Activated T-helper 17 cell treated with anti-CD3 and anti-CD28 coated beads, Interleukin-2, amount 50 U/mL, for 72 hours (primary cell): ENCODE measurements at places on chromosomes 12 and 14.

- no peak for ATAC-seq
These were observed 3.6 kb upstream of the TPI1 start for GRCh38 chr12:6863586-6864321.

- no peak for ATAC-seq
These were observed 57.3 kb downstream of the AVPR1A start for GRCh38 chr12:63093711-63094110.

- ATAC-seq = peak; percentile 75
These were observed 96.3 kb downstream of the PTPN11 start for GRCh38 chr12:112514926-112515642.

- no peak for ATAC-seq
These were observed 1179.7 kb downstream of the VRK1 start for GRCh38 chr14:97976861-97977260.

DNA sequence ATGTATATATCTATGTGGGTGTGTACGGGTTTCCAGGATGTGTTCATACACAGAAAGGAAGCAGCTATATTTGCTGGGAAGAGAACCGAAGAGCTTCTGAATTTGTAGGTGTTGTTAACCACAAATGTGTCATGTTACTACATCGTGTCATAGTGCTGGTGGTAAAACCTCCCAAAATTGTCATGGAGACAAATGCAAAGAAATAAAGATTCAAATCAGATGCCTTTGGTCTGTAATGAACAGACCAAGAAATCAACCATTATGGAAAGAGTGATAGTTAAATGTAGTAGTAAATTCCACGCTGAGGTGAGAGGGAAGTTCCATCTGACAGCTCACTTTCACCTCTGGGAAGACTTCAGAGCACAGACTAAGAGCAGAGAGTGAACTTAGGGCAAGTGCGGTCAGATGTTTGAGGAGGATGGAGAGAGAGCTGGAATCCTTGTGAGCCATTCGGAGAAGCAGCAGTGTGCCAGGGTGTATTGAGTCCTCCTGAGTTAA lies 487.5 kb downstream of the TMEM121 start:
- peak; percentile 91 for ATAC-seq

GRCh38 chr14:31926652-31927347 lies 150.3 kb upstream of the ARHGAP5 start:
- ATAC-seq = no peak

- no peak for ATAC-seq
These were observed 57.4 kb upstream of the NCOR2 start for GRCh38 chr12:124624823-124625222.

GRCh38 chr12:39127401-39127800 lies 222.0 kb upstream of the CPNE8 start:
- no peak for ATAC-seq

DNA sequence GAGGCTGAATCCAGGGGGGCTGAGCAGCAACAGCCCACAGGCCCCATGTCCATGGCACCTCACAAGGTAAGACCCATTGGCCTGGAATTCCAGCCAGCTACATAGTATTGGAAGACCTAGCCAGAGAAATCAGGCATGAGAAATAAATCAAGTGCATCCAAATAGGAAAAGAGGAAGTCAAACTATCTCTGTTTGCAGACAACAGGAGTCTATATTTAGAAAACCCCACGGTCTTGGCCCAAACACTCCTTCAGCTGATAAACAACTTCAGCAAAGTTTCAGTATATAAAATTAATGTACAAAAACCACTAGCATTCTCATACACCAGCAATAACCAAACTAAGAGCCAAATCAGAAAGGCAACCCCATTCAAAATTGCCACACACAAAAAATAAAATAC lies 16.9 kb downstream of the PDE6H start:
- no peak for ATAC-seq

GRCh38 chr12:31533470-31533869 lies 57.5 kb downstream of the DENND5B start:
- no peak for ATAC-seq

GRCh38 chr14:98705871-98706300 lies 566.1 kb downstream of the BCL11B start:
- ATAC-seq = no peak

- peak; percentile 76 for ATAC-seq
These were observed 104.2 kb upstream of the ABCD2 start for GRCh38 chr12:39723831-39724230.

DNA sequence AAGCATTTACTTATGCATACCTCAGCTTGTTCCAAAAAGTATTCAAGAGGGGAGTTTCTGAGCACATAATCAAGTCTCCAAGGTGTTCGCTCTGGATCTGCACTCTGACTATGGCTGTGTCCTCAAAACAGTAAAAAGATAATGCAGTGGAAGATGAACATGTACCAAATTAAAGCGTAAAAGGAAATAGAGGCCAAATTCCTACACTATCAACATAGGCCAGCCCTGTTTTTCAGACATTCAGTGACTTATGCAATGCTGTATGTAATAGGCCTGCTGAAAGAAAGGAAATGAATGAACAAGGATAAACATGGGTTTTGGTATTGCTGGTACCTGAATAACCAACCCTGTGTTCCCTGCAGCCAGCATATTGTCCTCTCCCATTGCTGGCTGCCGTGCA lies 115.7 kb downstream of the SAMD4A start:
- ATAC-seq = no peak

DNA sequence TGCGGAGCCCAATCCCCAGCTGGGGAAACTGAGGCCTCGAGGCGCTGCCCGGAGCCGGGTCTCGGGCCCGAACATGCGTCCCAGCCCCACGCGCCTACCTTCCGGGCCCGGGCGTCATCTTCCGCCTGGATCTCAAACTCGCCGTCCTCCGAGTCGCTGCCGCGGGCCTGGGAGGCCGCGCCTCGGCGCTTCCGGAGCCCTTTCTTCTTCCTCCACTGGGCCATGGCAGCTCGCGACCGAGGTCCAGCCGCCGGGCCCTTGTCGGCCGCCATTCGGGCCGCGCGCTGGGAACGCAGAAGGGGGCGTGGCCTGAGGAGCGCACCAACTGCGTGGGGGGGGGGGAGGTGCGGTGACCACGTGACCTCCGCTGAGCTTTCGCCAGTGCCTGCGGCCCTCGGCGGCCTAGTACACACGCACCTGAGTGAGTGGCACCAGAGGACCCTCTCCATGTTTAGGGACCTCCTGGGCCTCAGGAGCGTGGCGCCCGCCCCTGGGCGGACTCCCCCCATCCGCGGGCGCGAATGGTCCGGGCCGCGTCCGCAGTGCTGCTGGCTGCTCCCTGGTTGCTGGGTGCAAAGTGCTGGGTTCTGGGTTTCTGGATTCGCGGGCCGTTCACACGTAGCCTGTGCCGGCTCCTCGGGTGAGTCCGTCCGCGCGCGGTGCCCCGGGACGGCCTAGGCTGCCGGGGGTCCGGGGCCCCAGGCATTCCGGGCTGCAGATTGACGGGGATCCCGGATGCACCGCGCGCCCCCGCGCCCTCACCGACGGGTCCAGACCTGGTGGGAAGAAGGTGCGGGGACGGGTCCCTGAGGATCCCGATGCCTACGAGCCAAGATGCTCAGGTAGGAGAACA lies at the start of the genes DDX54 and RITA1:
Gene DDX54 (minus strand): TSS at position 299 of the 853 bp plus-strand sequence. CDS start 27 bp downstream, at position 272.
Gene RITA1 (plus strand): TSS at position 542 of the 853 bp plus-strand sequence. CDS start 1,026 bp downstream, outside the sequence.
- peak; percentile 67 for ATAC-seq

DNA sequence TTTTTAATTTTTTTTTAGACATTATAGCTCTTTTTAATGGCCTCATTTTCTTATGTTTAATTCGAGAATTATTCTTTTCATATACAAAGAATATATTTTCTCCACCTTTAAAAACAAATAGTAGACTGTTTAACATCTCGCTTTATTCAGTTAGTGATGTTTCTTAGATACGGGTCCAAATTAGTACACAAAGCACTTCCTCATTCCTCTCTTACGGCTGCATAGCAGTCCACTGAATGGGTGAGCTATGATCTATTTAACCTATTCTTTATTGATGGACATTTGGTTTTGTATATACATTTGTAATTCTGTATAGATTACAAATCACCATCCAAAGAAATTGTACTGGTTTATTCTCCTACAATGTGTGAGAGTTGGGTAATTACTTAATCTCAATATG lies 8.3 kb upstream of the GPR162 start:
- ATAC-seq = no peak

- no peak for ATAC-seq
These were observed 280.0 kb downstream of the SLC6A15 start for GRCh38 chr12:84632556-84632955.

GRCh38 chr12:26077915-26078702 lies 46.7 kb downstream of the BHLHE41 start:
- ATAC-seq = no peak

- ATAC-seq = no peak
These were observed 202.3 kb upstream of the CDKN3 start for GRCh38 chr14:54194501-54194900.

DNA sequence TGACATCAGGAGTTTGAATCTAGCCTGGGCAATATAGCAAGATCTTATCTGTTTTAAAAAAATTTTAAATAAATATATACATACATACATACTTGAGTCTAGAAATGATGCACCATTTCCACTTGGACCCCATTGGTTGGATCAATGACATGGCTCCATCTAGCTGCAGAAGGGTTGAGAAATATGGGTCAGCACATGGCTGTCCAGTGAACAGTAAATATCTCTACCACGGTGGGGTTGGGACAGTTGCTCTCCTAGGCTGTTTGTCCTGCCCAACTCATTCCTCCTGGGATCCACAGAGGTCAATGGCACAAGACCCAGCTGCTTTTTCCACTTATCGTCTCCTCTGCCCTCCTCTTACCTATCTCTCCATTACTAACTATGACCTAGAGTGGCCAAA lies 23.6 kb downstream of the PLEKHH1 start:
- no peak for ATAC-seq

DNA sequence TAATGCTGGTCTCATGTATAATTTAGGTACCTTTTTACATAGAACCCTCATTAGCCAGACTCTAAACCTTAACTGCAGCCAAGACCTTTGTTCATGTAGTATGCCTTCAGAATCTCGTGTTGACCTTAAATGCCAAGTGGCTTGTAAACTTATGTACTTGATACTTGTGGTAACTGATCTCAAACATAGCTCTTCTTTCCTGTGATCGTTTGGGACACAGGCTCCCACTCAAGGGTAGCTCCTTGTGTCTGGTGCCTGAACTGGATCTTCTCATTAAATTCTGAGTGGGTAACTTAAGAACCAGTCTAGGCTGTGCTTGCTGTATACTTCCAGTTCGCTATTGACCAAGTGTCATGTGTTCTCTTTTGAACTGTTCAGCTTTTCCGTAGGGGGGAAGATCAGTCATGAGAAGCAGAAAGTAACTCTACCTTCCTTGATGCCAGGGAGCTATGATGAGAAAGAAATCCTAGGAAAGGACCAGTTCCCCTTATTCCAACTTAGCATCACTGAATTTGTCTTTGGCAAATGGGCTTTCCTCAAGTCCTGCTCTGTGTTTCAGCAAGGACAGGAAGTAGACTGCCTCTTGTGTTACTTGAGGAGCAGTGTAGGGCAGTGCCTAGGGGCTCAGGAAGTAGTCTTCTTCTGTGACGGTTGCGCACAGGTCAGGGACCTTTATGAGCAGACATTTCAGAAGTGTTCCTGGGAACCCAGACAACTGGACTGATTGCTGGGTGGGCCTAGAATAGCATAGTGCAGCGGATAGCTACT lies 2.5 kb downstream of the LGALS3 start:
- peak; percentile 31 for ATAC-seq

GRCh38 chr12:114294303-114294685 lies 111.7 kb downstream of the TBX5 start:
- no peak for ATAC-seq

GRCh38 chr12:118375348-118375747 lies 1.0 kb upstream of the SUDS3 start:
- ATAC-seq = no peak

DNA sequence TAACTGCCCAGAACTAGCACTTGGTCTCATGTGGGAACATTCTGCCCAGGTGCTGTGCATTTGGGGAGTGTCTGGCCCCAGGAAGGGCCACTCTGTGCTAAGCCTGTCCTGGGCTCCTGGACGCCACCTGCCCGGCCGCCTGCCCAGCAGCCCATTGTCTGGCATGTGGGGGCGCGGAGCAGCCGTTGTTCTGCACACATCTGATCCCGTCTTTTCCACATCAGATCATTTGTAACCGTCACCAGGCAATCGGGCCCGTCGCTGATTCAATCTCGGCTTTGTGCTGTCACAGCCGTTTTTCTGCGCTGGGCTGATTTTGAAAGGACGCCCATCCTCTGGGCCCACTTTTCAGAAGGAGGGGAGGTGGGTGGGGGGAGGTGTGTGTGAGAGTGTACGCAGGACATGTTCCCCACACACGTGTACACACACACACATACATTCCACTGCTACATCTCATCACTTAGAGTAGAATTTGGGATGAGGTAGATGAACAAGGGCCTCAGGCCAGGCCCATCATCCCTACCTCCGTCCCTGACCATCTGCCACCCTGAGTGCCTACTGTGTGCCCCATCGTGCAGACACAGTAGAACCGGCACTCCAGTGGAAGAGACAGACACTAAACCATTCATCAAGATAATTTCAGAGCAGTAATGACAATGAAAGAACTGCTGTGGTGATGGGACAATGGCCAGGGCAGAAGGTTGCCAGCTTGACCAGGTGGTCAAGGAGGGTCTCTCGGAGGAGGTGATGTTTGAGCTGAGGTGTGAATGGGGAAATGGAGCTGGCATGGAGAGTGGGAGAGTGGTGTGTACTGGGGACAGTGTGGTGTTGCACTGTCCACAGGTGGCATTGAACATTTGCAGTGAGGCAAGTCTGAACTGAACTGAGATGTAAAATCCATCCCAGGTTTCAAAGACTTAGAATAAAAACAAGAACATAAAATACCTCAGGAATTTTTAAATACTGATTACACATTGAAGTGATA lies 19.0 kb downstream of the FAM222A start:
- ATAC-seq = no peak

- ATAC-seq = no peak
These were observed 165.8 kb upstream of the SYT1 start for GRCh38 chr12:78698747-78699146.

- no peak for ATAC-seq
These were observed 73.7 kb upstream of the SCN8A start for GRCh38 chr12:51517316-51517715.

GRCh38 chr12:62692884-62693283 lies 226.3 kb downstream of the MON2 start:
- no peak for ATAC-seq
